ENCODE measurements at places on chromosomes 6 and 20.
A peak's percentile ranks its signal among the peaks of the same experiment; 100 is the strongest.

DNA sequence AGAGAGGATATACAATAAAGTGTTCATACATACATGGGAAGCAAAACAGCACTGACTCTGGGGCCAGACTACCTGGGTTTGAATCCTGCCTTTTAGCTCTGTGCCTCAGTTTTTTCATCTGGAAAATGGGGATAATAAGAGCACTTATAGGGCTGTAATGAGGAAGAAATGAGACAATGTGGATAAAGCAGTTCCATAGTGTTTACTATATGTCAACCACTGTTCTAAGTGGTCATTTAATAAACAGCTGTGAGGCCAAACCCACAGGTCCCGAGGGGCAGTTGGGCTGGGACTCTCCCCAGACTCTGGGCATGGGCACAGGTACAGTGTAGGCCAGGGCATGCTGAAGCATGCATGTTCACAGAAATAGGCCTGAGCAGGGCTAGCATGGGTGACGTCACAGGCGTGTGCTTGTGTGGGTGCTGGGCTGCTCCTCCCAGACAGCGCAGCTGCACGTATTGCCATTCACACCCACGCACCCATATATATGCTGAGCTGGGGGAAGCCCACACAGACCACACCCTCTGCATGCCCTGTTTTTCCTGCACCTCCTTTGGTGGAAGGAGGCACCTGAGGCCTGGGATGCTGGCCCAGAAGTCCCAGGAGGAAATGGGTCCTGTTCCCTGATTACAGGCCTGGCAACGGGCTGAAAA is 3.5 kb upstream of the PLCG1 start:
- no peak overlapping the region for H3K27ac ChIP-seq
- DNase-seq: peak; percentile 59
- H3K36me3 ChIP-seq: peaks cover 6% of the 10 kb centered on the region

DNA sequence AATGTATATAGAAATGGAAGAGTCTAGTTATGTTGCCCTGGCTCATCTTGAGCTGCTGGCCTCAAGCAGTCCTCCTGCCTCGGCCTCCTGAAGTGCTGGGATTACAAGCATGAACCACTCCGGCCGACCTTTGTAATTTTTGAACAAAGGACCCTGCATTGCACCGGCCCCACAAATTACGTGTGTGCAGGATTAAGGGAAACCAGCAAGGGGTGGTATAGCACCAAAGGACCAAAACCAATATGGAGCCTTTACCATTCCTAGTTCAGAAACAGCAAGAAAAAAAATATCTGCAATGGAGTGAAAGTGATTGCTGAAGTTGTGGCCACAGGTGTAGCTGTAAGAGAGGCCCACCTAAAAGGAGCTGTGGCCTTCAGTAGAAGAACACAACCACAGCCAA is 8.2 kb upstream of the TRERF1 start:
- H3K27ac ChIP-seq: no peak overlapping the region
- no peaks in the 10 kb centered on the region for H3K4me1 ChIP-seq
- DNase-seq: no peak
- no peaks in the 10 kb centered on the region for H3K27me3 ChIP-seq
- no peaks in the 10 kb centered on the region for H3K36me3 ChIP-seq
- no peak overlapping the region for H3K4me3 ChIP-seq

GRCh38 chr20:17562804-17563305 is 7.0 kb upstream of the DSTN start:
- DNase-seq: no peak
- H3K36me3 ChIP-seq: no peaks in the 10 kb centered on the region
- H3K4me3 ChIP-seq: no peak overlapping the region

GRCh38 chr20:19767070-19767469 is 9.0 kb downstream of the RIN2 start:
- no peaks in the 10 kb centered on the region for H3K36me3 ChIP-seq
- H3K4me1 ChIP-seq: no peaks in the 10 kb centered on the region
- DNase-seq: no peak
- no peak overlapping the region for H3K4me3 ChIP-seq
- H3K27ac ChIP-seq: no peak overlapping the region

DNA sequence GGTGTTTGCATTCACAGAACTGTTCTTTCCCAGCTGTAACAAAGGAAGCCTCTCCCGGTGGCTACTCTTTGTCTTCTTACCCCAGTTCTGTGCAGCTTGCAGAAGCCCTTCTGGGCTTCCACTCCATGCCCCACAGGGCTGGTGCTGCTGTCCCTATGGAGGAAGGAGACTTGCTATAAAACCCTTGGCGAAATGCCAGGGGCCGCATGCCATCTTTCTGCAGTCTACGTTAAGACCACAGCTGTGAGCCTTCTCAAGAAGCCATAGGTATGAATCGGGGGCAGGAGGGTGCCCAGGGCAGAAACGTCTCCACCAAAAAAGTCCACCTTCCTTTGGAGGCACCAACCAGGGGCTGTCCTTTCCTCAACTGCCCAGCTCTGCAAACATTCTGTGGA is 60.7 kb downstream of the PRND start:
- no peaks in the 10 kb centered on the region for H3K27me3 ChIP-seq
- H3K27ac ChIP-seq: no peak overlapping the region
- no peak for DNase-seq
- H3K4me1 ChIP-seq: peaks cover 7% of the 10 kb centered on the region
- H3K4me3 ChIP-seq: no peak overlapping the region
- H3K36me3 ChIP-seq: peaks cover 22% of the 10 kb centered on the region

Data from activated naive CD8-positive, alpha-beta T cell treated with anti-CD3 and anti-CD28 coated beads, Interleukin-2, amount 50 U/mL, for 24 hours (primary cell).